M059J (cell line): ENCODE measurements at places on chromosomes 7 and 10.

GRCh38 chr10:99172128-99172738 is 63.4 kb downstream of the HPSE2 start:
- peak; percentile 50 for DNase-seq

DNA sequence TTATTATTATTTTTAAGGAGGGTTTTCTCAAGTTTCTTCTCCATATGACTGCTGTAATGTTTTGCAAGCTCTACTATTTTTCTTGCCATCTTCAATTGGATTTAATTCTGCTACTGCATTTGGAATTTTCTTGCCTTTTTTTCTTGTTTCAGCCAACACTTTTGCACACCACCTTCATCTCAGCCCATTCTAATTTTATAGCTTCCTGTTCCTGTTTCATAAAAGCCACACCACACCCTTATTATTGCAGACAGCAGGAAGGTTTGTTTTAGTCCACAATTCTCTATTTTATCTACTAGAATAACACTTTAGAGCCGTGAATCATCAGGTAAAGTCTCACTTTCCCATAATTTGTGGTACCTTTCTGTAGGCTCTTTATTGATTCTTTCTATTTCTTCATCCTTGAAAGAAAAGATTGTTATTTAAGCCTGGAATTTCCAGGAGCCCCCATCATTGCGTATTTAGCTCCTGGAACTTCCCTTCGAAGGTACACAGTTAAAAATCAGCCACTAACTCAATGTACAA is 209.3 kb upstream of the TBX20 start:
- no peak for DNase-seq

- DNase-seq: no peak
Measured at GRCh38 chr10:15567952-15568351, 151.8 kb downstream of the ITGA8 start.

DNA sequence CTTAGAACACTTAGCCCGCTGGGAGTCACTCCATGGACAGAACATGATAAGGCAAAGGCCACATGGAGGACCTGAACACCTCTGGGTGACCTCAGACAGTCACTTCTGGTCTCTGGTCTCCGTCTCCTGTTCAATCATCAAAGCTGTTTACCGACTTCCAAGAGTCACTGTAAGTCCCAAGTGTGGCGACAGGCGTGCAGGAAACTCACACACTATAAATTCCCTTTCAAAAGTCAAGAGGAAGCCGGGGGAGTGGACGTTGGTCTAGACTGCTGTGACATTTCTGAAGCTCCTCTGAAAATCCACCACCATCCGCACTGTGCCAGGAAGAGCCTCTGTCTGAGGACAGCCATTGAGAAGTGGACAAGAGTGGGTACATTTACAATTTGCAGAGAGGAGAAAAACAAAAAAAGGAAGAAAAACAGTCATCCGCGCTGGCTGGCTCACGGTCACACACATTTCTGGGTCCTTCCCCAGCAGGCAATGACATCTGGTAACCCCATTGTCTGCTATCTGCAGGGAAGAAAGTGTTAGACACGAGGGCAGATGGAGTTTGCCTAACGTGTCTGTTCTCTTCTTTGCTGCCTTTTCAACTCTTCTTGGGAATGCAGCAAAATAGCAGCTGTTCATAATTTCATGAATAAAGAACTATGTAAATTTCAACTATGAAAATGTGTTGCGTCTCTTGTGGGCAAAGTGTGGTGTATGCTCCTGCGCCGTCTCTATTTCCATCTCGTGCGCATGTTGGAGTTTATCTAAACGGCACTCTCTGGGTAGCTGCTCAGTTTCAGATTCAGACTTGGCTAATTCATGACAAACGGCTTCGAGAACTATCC is 32.9 kb upstream of the CUX1 start:
- DNase-seq: no peak

GRCh38 chr7:47435889-47436312 is 146.0 kb downstream of the TNS3 start:
- peak; percentile 64 for DNase-seq

- DNase-seq: no peak
Measured at GRCh38 chr7:309586-310228, 19.7 kb downstream of the FOXL3 start.

GRCh38 chr10:78473006-78473405 is 439.3 kb downstream of the RPS24 start:
- no peak for DNase-seq

DNA sequence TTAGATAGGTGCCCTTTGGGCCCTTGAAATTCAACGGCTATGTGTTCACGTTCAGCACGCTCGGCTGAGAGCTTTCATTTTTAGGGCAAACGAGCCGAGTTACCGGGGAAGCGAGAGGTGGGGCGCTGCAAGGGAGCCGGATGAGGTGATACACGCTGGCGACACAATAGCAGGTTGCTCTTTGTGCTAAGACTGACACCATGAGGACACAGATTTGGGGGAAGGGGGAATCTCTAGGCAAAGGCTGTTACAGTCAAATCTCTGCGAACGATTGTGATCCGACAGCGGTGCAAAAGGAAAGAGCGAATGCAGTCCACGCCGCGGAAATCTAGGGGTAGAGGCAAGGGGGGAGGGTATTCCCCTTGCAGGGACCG is 667 bp downstream of the KLLN start:
- DNase-seq: peak; percentile 71

- DNase-seq: peak; percentile 98
Measured at GRCh38 chr7:65448816-65449504, 75.3 kb downstream of the ZNF92 start.

DNA sequence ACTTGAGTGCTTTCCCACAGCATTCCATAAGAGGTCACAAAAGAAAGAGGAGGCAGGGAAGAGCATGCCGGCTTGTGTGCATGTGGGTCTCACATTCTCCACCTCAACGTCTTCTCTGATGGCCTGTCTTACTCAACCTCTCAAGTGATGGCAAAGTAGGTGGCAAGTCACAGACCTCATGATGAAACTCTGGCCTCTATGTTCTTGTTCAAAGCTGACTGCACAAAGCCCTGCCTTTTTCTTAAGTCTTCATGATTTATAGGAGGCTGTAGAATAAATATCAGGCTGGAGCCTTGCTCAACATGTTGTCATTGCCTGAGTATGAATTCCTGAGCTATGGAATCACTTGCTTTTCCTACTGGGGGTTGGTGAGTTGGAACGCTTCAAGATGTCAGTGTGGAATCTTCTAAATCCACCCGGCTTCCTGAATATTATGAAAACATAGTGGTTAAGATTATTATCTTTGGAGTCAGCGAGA is 213.6 kb upstream of the INHBA start:
- peak; percentile 99 for DNase-seq

- no peak for DNase-seq
Measured at GRCh38 chr7:106384373-106384772, 99.6 kb upstream of the NAMPT start.

GRCh38 chr10:107686095-107686494 is 521.6 kb upstream of the SORCS1 start:
- no peak for DNase-seq

DNA sequence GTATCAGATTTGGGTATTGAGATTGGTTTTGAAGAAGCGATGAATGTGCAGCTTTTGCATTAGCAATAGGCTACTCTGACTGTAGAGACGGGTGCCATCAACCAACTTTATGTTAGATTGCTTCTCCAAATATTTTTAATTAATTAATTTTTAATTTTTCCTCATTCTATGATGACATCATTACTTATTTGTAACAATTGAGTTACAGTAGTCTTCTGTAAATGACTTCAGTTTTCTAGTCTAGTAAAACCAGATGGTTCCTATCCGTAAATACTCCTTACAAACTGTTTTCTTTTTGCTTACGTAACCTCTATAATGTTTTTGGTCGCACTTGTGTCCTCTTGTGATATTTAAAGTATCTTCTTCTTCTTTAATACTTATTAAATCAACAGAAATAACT is 118.1 kb downstream of the ZNF736 start:
- no peak for DNase-seq

- DNase-seq: no peak
Measured at GRCh38 chr7:101995121-101995520, 177.7 kb downstream of the CUX1 start.

DNA sequence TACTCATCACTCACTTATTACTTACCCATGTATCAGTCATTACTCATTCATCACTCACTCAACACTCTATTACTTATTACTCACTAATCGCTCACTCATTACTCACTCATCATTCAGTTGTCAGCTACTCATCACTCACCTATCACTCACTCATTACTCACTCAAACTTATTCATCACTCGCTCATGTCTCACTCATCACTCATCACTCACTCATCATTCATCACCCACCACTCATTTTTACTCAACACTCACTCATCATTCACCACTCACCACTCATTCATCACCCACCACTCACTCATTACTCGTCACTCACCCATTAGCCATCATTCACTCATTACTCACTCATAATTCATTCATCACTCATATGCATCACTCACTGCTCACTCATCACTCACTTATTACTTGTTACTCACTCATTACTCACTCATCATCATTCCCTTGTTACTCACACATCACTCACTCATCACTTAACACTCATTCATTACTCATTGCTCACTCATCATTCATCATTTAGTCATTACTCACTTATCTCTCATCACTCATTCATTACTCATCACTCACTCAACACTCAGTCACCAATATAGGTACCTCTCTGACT is 237.9 kb downstream of the ADARB2 start:
- no peak for DNase-seq

- no peak for DNase-seq
Measured at GRCh38 chr10:130053561-130053960, 57.1 kb downstream of the C10orf143 start.

DNA sequence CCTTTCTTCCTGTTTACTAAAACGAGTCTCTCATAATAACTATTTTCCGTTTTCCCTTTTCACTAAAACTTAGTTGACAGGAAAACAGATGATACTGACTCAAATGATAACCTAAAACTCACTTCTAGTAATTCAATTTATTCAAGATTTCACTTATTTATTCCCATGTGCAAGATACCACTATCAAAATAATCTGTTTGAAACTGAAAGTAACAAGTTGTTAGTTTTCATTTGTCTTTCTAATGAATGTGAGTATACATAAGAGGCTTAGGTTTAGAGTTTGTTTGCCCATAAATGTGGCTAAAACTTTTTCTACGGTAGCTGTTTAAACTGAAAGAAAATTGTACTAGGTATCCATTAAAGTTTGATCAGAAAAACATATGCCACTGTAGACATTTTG is 314.9 kb upstream of the STEAP1 start:
- no peak for DNase-seq

DNA sequence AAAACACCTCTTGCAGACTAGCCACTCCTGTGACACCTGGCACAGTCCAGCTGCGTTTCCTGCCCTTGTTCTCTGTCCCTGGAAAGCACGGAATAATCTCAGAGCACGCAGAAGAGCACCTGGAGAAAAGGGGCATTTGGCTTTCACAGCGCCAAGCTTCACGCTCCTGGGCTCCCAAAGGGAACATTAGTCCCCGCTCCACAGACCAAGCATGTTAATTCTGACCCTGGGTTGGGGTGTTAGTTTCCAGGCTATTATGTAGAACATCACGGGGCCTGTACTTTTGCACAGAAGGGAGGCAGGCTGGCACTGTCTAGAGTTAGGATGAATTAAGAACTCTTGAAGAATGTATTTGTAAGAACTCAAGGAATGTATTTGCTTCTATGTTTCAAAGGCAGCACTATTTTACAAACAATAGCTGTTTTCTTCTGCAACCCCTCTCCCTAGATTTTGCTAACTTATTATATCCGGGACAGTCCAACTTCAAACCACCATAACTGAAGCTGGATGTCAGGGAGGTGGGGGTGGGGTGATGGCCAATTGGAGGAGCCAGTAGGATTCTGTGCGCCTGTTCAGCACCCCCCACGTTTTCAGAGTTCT is 62.2 kb upstream of the TRIM8 start:
- no peak for DNase-seq

DNA sequence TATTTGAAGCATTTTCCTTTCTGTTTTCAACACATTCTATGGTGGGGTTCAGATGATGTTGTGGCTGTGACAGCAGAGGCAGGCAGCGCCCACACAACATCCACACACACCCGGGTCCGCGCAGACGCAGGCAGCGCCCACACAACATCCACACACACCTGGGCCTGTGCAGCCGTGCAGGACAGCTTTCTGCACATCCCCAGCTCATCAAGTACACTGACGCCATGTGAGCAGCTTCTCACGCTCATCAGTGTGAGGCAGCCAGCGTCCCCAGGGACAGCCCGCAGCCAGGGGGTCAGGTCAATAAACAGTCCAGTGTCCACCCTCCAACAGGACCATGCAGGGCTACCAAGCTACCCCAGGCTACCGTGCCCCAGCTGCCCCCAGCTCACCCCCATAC is 272.8 kb upstream of the TCERG1L start:
- no peak for DNase-seq

GRCh38 chr7:30354791-30355190 is 70.4 kb downstream of the ZNRF2 start:
- DNase-seq: no peak

- DNase-seq: no peak
Measured at GRCh38 chr10:68474021-68474420, 2.2 kb upstream of the DNA2 start.

- DNase-seq: peak; percentile 45
Measured at GRCh38 chr10:86815035-86815617, 58.7 kb downstream of the BMPR1A start.

- no peak for DNase-seq
Measured at GRCh38 chr7:76023002-76023401, 24.8 kb downstream of the STYXL1 start.

DNA sequence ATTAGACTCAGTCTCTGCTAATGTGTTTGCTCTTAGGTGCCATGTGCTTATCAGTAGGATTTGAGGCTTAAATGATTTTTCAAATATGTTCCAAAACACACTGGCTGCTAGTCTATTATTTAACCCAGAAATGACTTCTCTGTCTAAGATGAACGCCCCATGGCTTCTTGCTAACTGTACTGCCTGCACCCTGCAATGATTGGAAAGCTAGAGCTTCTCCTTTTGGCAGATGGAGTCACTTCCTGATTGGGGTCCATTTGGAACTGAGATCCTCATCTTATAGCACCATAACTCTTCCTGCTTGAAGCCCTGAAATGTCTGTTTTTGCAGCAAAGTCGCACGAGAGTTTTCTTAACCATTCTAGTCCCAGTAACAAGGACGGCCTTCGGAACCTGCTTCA is 186.5 kb upstream of the ADO start:
- DNase-seq: no peak

DNA sequence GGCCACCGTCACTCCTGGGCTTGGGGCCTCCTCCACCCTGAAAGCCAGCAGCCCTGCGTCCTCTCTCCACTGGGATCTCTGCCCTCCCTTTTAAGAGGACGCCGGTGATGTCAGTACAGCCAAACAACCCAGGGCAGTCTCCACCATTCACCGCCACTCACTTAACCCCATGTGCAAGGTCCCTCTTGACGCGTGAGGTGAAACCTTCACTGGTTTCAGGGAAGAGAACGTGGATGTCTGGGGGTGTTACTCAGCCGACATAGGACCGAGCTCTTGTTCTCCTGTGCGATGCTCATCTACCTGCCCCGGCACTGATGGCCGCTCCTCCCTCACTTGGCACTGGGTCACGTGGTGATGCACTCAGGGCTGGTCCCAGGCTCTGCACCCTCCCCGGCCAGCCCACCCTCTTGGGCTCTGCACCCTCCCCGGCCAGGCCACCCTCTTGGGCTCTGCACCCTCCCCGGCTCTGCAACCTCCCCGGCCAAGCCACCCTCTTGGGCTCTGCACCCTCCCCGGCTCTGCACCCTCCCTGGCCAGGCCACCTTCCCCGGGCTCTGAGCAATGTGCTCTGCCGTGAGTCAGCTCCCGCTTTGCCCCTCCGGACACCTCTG is 36.1 kb downstream of the ADGRA1 start:
- no peak for DNase-seq
